ENCODE measurements at places on chromosomes 12 and 14.

DNA sequence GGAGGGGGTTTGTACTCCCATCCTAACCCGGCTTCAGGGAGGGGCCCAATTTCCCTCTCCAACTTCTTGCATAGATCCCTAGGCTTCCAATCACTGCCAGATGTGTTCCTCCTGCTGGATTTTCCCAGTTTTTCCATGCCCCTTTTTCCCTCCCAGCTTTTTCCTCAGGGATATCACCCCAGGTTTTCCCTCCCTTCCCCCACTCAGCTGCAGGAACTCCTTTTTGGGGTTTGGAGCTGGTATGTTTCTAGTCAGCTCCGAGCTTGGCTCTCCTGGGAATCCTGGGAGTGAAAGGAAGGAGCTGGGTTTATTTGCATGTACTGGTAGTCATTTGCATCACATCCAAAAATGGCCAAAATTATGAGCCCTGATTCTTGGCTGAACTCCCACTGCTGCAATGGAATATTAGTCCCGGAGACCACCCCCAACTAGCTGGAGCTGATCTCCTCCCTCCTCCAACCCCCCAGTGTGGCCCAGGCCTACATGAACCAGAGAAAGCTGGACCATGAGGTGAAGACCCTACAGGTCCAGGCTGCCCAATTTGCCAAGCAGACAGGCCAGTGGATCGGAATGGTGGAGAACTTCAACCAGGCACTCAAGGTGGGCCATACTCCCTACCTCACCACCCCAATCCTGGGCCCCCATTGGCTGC lies 1.4 kb upstream of the RDH5 start:
- no peak for DNase-seq

DNA sequence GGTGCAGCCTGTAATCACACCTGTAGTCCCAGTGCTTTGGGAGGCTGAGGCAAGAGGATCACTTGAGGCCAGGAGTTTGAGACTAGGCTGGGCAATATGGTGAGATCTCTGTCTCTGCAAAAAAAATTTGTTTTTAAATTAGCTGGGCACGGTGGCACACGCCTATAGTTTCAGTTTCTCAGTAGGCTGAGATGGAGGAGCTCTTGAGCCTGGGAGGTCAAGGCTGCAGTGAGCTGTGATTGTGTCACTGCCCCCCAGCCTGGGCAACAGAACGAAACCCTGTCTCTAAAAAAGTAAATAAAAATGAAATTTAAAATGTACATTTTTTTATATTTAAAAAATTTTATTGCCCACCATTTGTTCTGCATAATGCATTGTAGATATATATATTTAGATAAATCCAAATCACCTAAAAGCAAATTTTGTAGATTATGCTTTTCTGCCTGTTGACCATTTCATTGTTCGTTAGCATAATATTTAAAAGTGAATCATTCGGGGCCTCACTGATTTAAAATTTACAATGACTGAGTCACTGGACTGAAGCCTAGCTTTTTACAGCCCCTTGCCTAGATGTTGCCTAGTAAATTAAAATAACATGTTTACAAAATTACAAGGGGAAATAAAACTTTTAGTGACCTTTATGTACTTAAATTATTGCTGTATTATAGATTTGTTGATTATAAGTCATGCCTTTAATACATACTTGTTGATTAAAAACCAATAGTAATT lies 87.9 kb downstream of the USP15 start:
- DNase-seq, result no peak

DNA sequence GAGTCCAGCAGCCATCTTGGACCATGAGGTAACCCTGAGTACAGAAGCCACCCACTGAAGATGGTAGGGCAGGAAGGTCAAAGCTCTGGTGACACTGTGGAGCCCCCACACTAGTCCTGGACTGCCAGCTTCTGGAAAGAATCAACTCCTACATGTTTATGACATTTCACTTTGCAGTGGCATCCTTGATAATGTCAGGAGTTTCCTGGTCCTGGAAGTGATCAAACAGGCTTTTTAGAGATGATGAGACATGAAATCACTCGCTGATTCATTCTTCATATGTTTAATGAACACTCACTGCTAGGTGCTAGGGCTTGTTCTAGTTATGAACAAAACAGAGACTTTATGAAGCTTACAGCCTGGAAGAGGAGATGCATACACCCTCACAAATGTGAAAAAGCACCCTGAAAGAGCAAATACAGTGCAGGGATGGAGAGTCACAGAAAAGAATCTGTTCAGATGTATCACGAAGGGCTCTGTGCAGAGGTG lies 15.8 kb upstream of the HNF1A start:
- DNase-seq, result no peak

DNA sequence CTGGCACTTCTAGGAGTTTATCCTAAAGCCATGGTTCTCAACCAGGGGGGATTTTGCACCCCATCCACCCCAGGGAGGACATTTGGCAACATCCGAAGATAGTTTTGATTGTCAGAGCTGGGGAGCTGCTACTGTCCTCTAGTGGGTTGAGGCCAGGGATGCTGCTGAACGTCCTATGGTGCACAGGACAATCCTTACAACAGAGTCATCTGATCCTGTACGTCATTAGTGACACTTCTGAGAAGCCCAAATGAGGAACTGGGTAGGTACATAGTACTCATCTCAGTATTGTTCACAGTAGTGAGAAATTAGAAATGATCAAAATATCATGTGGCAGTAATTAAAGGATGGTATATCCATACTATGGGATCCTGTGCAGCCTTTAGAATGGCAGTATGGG lies 185.1 kb downstream of the CHST11 start:
- DNase-seq, result no peak

DNA sequence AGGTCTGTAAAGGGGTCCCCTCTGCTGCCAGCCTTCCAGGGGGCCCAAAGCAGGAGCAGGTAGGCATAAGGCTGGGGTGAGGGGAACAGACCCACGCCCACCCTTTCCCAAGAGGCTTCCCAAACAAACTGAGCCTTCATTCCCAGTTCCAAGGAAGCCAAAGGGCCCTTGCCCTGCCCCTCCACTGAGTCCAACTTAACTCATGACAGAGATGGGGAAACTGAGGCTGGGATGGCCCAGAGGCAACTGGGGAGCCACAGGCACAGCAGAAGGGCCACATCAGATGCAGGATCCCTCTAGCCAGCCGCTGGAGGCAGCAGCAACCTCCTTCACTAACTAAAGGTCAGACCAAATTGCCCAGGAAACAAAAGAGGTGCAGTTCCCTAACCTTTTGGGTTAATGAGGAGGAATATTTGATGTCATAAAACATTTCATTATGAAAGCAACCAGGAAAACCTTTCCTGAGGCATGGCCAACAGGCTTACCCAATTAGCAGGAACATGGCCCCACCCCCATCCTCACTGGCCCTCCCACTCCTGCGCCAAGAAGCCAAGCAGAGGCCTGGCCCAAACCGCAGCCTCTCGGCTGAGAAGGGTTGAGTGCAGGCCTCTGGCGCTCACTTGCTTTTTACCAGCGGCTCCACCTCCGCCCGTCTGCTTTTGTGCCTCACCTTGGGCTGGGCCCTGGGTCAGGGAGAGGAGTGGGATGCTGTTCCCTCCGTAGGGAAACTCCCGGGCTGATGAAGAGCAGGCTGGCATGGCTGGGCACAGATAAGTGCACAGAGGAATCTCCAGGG lies 293.5 kb upstream of the RTL1 start:
- no peak for DNase-seq

DNA sequence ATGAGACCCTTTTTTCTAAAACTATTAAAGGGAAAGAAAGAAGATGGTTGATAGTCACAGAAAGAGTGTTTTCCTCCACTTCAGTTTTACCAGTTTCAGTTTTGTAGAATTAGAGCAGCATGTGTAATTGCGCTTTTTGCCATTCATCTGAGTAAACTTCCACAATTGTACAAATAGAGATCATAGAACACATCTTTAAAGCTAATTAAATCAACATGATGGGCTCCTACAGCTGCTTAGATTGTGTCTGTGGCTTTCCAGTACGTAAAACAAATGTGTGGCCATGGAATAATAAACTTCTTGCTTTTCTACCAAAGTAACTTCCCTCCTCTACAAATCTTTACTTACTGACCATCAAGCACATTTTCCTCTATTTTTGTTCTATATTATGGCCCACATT lies 84.2 kb upstream of the LRIG3 start:
- no peak for DNase-seq

DNA sequence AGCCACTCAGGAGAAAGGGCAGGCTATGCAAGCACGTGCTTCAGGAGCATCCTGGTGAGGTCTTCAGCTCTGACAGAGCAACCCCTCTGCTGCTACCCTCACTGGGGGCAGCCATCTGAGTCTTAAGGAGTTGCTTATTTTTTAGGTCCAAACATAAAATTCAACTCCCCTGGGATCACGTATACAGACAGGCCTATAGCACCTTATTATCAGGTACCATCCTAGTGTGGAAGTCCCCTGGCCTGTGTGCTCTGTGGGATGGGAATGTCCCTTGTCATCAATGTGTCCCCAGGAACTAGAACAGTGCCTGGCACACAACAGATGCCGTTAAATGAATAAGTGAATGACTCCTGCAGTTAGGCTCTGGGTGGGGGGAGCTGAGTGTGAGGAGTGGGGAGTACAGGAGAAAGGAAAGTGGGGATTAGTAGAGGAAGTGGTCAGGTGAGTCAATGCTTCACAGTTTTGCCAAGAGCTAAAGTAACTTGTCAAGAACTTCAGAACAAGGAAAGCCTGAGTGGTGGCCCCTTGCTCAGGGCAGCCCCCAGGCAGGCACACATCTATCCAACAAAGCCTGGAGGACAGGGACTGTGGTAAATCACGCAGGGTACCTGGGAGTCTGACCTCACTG lies 33.5 kb downstream of the DAD1 start:
- no peak for DNase-seq

GRCh38 chr12:68572661-68573060 lies 38.0 kb upstream of the RAP1B start:
- DNase-seq, result no peak

DNA sequence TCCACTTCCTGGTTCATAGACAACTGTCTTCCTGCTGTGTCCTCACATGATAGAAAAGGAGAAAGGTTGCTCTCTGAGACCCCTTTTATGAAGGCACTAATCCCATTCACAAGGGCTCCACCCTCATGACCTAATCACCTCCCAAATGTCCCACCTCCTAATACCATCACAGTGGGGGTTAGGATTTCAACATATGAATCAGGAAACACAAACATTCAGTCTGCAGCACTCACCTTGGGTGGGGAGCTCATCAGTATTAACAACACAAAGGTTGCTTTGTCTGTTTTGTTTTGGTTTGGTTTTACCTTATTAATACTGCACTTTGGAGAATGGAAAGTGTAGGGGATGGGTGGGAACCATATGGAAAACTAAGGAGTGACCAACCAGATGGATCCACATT lies 10.5 kb upstream of the SMCO2 start:
- DNase-seq, result no peak

DNA sequence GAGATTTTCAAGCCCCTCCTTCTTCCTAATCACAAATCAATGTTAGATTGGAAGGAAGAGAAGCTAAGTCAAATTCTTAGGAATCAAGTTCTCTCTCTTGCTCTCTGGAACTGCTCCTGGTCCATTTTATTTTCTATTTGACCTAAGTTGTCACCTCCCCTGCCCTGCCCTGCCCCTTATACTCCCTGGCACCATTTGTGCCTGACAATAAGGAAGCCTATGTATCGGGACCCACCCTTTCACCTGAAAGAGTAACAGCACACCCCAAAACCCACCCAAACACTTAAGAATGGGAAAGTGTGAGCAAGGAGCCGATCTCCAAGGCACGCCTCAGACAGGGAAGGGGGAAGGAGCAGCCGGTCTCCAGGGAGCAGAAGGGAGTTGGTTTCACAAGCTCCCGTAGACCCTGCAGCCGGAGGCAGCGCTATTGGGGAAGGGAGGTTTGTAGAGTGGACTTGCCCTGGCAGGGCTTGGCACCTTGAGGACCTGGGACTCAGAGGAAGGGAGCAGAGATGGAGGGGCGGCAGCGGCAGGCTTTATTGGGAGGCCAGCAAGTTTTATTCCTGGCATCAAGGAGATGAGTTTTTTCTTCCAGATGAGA lies 1.6 kb downstream of the LRRC74A start:
- DNase-seq, result no peak

DNA sequence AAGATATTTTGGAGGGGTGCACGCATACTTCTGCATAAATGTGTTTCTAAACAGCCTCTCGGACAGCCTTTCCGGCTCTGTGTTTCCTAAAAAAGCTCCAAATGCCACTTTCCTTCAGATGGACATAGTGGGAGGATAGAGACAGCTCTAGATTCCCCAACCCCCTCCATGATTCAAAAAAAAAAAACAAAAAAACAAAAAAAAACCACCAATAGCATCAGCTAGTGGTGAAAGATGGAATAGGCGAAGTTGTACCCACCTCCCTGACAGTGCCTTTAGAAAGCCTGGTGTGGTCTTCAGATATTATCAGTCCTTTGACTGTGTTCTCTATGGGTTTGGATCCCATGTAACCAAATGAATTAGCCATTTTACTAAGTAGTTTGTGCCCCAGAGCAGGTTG lies 94.1 kb downstream of the PHETA1 start:
- no peak for DNase-seq

- DNase-seq, result no peak
Measured at GRCh38 chr12:89655841-89656240, 52.8 kb downstream of the ATP2B1 start.

GRCh38 chr12:51405801-51406207 lies 14.6 kb upstream of the GALNT6 start:
- DNase-seq, result no peak

DNA sequence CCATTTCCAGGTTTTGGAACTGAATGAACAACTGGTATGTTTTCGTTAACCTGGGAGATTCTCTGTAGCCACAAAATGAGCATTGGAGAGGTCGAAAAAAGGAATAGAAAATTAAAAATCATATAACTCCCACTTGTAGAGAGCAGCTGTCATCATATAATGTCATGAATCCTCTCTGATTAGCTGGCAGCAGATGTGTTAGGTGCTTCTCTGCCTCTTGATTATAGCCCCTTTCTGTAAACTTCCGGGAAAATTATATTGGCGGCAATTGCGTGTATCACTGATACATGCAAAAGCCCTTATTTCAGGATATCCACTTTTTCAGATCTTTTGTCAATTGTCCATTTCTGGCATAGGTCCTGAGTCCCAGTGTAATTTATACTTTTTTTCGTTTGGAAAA lies 31.7 kb downstream of the FGD4 start:
- DNase-seq, result no peak

DNA sequence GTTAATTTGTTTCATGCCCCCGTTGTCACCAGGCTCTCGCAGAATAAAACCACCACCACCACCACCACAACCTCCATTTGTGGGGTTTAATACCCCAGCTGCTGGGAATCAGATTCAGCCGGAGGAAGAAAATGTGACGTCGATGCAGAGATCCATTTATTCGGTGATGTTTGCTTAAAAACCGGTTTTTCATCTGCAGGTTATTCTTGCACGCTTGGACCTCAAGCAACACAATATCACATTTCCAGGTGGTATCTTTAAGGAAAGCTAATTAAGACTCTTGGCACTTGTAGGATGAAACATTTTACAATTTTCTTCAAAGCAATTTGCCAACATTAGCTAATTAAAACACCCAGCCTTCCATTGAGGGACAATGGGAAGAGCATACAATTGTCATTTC lies 39.8 kb downstream of the SPRING1 start:
- DNase-seq, result no peak
